Mesothelial cell of epicardium (in vitro differentiated cells): ENCODE measurements at places on chromosomes 12 and 14. TPM values are rescaled to one million over a fixed set of nuclear protein-coding genes. Genes with fewer than 3 reads are reported as not detected.

GRCh38 chr12:114406984-114407841, 1.3 kb upstream of the TBX5 start:
- no peaks in the 10 kb centered on the region for H3K36me3 ChIP-seq
- H3K4me3 ChIP-seq, result peak overlapping the region; percentile 77
- peaks cover 20% of the 10 kb centered on the region for H3K4me1 ChIP-seq
- peak overlapping the region; percentile 15 for H3K27ac ChIP-seq
- peaks cover 100% of the 10 kb centered on the region for H3K27me3 ChIP-seq

DNA sequence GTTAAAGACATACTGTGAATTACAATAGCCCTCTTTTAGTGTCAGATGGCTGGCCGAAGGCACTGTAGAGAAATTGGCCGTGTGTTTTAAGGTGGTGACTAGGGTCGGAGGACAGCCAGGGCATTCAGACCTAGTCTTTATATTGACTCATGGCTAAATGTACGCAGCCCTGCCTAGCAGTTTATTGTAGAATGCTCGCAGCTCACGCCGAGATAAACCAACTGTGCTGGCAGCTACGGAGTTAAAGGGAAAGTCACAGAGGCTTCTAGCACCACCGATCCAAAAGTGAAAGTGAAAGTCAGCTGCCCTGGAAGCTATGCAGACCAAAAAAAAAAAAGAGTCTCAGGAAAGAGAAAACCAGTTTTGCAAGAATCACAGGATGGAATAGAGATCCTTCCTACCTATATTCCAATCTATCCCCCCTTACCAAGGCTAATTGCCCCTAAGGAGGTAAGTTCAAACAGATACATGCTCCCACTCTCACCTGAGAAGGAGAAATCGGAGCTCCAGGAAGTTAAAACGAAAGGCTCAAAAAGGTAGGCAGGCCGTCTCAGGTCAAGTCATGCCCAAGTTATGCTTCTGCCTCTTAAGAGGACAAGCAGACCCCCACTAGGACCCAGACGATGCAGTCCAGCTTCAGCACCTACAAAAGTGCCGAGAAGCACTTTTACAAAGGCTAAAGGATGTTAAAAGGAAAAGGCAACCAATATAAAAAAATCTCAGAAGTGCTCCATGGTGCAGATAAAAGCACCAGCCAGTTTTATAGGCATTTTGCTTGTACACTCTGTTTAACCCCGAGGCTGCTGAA, 24.8 kb downstream of the KLRK1 start:
- H3K27ac ChIP-seq, result no peak overlapping the region
- peaks cover 17% of the 10 kb centered on the region for H3K36me3 ChIP-seq
- DNase-seq, result no peak
- no peak overlapping the region for H3K4me3 ChIP-seq
- peaks cover 25% of the 10 kb centered on the region for H3K4me1 ChIP-seq
- H3K27me3 ChIP-seq, result no peaks in the 10 kb centered on the region

Gene PTPN21
- 31.3 to 34.0 TPM (median 31.5 TPM) in 3 replicates for total RNA-seq

Gene SLC38A4
- total RNA-seq, result 0.11 to 0.35 TPM (median 0.29 TPM) in 3 replicates

GRCh38 chr12:131598717-131599116, 112.2 kb upstream of the SFSWAP start:
- no peaks in the 10 kb centered on the region for H3K4me1 ChIP-seq
- DNase-seq, result no peak
- H3K27ac ChIP-seq, result no peak overlapping the region
- peaks cover 27% of the 10 kb centered on the region for H3K27me3 ChIP-seq
- H3K36me3 ChIP-seq, result no peaks in the 10 kb centered on the region

GRCh38 chr12:19799216-19799615, 359.9 kb downstream of the AEBP2 start:
- H3K4me1 ChIP-seq, result peaks cover 5% of the 10 kb centered on the region
- H3K27ac ChIP-seq, result no peak overlapping the region
- no peak overlapping the region for H3K4me3 ChIP-seq

DNA sequence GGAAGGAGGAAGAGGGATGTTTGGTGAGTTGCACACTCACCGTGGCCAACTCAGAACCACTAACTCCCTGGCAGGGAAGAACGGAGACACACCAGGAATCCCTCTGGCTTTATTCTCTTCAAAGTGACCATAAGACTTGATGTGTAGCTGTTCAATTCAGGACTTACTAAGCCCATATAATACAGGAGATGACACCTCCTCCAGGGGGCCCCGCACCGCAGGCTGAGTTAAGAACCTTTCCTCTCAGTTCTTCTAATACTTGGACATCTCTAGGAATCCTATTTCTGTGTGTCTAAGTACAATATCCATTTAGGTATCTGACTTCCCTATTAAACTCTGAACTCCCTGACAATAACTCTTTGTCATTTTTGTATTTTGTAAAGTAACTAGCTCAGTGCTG, 49.5 kb downstream of the DCAF4 start:
- H3K4me1 ChIP-seq, result no peaks in the 10 kb centered on the region
- H3K27ac ChIP-seq, result no peak overlapping the region
- DNase-seq, result no peak
- H3K36me3 ChIP-seq, result peaks cover 28% of the 10 kb centered on the region
- no peaks in the 10 kb centered on the region for H3K27me3 ChIP-seq

GRCh38 chr14:51356381-51356780, 116.3 kb downstream of the TMX1 start:
- H3K4me1 ChIP-seq, result peaks cover 27% of the 10 kb centered on the region
- H3K4me3 ChIP-seq, result no peak overlapping the region
- no peaks in the 10 kb centered on the region for H3K27me3 ChIP-seq
- no peaks in the 10 kb centered on the region for H3K36me3 ChIP-seq
- no peak for DNase-seq
- H3K27ac ChIP-seq, result peak overlapping the region; percentile 35

DNA sequence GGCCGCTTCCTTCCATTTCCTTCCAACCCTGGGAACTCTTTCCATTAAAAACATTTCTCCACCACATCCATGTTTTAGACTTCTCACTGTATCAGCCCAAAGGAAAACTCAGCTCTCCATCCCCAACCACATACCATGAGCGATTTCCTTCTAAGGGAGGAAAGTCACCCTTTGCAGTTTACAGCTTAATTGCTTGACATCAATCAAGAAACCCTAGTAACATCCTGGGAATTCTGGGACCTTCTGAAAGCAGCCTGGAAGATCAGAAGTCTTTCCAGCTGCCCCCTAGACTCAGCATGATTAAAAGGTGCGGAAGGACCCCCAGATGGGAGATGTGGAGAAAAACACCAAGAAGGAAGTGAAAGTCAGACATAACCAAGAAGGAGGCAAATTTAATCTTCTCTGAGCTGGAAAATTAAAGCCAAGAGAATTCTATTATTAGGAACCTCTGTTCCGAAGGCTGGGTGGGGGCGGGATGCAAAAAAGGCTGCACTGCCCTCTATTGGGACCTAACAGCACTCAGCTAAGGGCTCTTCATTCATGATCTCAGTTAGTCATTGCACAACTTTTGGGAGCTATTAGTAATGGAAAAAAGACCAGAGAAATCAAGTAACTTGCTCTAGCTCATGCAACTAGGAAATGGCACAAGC, 73.3 kb upstream of the PLXNC1 start:
- H3K4me1 ChIP-seq, result peaks cover 16% of the 10 kb centered on the region
- no peak overlapping the region for H3K4me3 ChIP-seq
- H3K27ac ChIP-seq, result peak overlapping the region; percentile 11
- no peak for DNase-seq

Gene BMP4
- total RNA-seq, result 27.6 to 35.2 TPM (median 34.2 TPM) in 3 replicates

DNA sequence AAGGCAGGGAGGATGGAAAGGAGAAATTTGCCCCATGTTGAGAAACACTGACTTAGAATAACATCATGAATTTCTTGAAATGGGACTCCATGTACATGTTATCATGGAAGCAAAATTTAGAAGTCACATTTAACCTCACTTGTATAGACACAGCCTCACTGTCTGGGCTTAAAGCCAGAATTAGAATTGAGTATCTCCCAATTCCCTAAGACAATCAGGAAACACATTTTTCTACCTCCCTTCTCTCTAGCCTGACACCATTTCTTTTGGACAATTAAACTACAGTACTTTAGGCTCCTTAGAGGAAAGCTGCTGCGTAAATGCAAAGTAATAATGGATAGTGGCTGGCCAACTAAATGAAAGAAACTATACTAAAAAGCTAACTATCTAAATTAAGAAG, 795.5 kb downstream of the C12orf50 start:
- no peaks in the 10 kb centered on the region for H3K27me3 ChIP-seq
- peak overlapping the region; percentile 5 for H3K27ac ChIP-seq
- DNase-seq, result no peak
- peaks cover 6% of the 10 kb centered on the region for H3K4me1 ChIP-seq
- no peak overlapping the region for H3K4me3 ChIP-seq

Gene NTN4
- total RNA-seq, result 4.8 to 6.0 TPM (median 5.9 TPM) in 3 replicates

Gene AKAP5
- total RNA-seq, result 2.0 to 2.1 TPM (median 2.1 TPM) in 3 replicates

Gene ASB2
- 1.2 to 1.9 TPM (median 1.5 TPM) in 3 replicates for total RNA-seq

Gene LTB4R
- total RNA-seq, result 10.7 to 11.8 TPM (median 11.1 TPM) in 3 replicates

- H3K27ac ChIP-seq, result peak overlapping the region; percentile 82
- H3K4me1 ChIP-seq, result peaks cover 31% of the 10 kb centered on the region
- H3K4me3 ChIP-seq, result peak overlapping the region; percentile 91
- no peak for DNase-seq
- no peaks in the 10 kb centered on the region for H3K27me3 ChIP-seq
These were observed 1.1 kb downstream of the GXYLT1 start for GRCh38 chr12:42143452-42144157.

DNA sequence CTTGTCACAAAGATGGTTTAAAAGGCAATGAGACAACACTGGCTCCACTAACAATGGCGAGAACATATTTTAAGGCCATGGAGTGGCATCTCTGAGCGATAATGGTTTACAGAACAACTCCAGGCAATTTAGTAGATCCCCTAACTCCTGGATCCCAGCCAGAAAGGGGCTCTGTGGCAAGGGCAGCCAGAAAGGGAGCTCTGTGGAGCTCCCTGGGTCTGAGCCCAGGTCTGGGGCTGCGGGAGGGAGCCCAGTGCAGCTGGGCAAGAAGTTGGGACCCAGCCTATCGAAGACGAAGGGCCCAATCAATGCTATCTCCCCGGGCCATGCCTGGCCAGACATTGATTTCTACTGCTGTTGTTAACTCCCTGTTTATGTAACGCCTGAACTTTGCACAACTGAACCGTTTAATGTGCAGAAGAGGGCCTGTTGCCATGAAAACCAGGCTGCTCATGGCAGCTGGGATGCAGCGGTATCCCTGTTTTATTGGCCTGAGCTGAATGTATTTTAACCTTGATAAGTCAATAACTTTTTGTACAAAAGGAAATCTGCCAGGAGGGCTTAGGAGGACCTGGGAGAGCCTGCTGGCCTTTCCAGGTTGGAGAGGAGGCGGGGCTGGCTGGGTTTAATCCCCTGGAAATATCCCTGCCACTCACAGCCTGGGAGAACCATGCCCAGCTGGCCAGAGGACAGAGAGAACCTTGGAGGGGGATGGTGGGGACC, 6.7 kb upstream of the FAM222A start:
- DNase-seq, result no peak
- no peak overlapping the region for H3K27ac ChIP-seq
- H3K4me3 ChIP-seq, result no peak overlapping the region

GRCh38 chr12:10989107-10989506, 2.4 kb upstream of the TAS2R50 start:
- no peak overlapping the region for H3K27ac ChIP-seq
- no peak overlapping the region for H3K4me3 ChIP-seq
- H3K36me3 ChIP-seq, result peaks cover 22% of the 10 kb centered on the region

- peaks cover 19% of the 10 kb centered on the region for H3K36me3 ChIP-seq
- H3K4me1 ChIP-seq, result peaks cover 18% of the 10 kb centered on the region
- peak within 1 kb of the TSS; percentile 82 for H3K4me3 ChIP-seq
- no peaks in the 10 kb centered on the region for H3K27me3 ChIP-seq
These were observed at the start of gene NOPCHAP1 for GRCh38 chr12:104986022-104986941. Gene NOPCHAP1, plus strand, starts transcription at chr12:104986316. Its CDS starts 37 bp downstream, at chr12:104986353.

Gene PLA2G1B
- total RNA-seq, result not detected in 3 replicates

GRCh38 chr12:1830401-1830845, 10.1 kb downstream of the LRTM2 start:
- peaks cover 5% of the 10 kb centered on the region for H3K4me1 ChIP-seq
- H3K27me3 ChIP-seq, result peaks cover 76% of the 10 kb centered on the region
- H3K36me3 ChIP-seq, result no peaks in the 10 kb centered on the region

- H3K4me3 ChIP-seq, result no peak overlapping the region
- no peaks in the 10 kb centered on the region for H3K4me1 ChIP-seq
- H3K27ac ChIP-seq, result no peak overlapping the region
- DNase-seq, result no peak
- H3K27me3 ChIP-seq, result no peaks in the 10 kb centered on the region
These were observed 45.2 kb upstream of the BAZ1A start for GRCh38 chr14:34920339-34920738.

- no peaks in the 10 kb centered on the region for H3K27me3 ChIP-seq
- H3K36me3 ChIP-seq, result no peaks in the 10 kb centered on the region
- H3K4me1 ChIP-seq, result peaks cover 38% of the 10 kb centered on the region
- H3K4me3 ChIP-seq, result peak within 1 kb of the TSS; percentile 80
- peak within 1 kb of the TSS; percentile 89 for H3K27ac ChIP-seq
These were observed at the start of gene RASSF9 for GRCh38 chr12:85836197-85837090. Gene RASSF9, minus strand, starts transcription at chr12:85836409. Its CDS starts 208 bp downstream, at chr12:85836201.

- no peak for DNase-seq
- no peak overlapping the region for H3K4me3 ChIP-seq
- no peaks in the 10 kb centered on the region for H3K4me1 ChIP-seq
- H3K36me3 ChIP-seq, result no peaks in the 10 kb centered on the region
These were observed 4.3 kb downstream of the SLC2A14 start for GRCh38 chr12:7868391-7868790.

Gene SRRM4
- total RNA-seq, result 1.7 to 1.9 TPM (median 1.7 TPM) in 3 replicates

- no peak for DNase-seq
- peaks cover 3% of the 10 kb centered on the region for H3K36me3 ChIP-seq
- no peak overlapping the region for H3K27ac ChIP-seq
- H3K4me3 ChIP-seq, result no peak overlapping the region
- H3K4me1 ChIP-seq, result peaks cover 15% of the 10 kb centered on the region
These were observed 95.1 kb downstream of the CAND1 start for GRCh38 chr12:67364228-67364627.
